Stimulated activated CD4-positive, alpha-beta T cell treated with anti-CD3 and anti-CD28 coated beads, Interleukin-15, amount 100 ng/mL, for 48 hours (primary cell): ENCODE measurements at places on chromosomes 11 and 22.
A peak's percentile ranks its signal among the peaks of the same experiment; 100 is the strongest.

GRCh38 chr22:47759909-47760308 is 997.5 kb downstream of the TBC1D22A start:
- no peak for DNase-seq

DNA sequence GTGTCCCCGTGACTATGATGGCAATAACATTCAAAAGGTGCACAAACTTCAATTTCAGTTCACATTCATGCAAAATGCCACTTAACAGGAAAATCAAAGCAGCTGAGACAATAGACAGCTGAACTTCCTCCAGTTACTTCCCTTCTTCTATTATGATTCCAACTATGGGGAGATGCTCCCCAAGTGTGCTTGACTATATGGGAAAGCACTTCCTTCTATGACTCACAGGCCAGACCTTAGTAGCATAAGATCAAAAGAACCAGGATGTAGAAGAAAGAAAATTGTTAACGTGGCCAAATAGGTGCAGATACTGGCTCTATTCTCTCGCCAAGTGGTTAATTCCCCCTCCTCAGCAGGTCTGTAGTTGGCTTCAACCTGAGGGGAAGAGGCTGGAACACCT is 7.8 kb upstream of the FAT3 start:
- DNase-seq = no peak

GRCh38 chr11:28338371-28338770 is 230.2 kb downstream of the METTL15 start:
- DNase-seq = no peak

GRCh38 chr22:44332946-44333345 is 20.2 kb upstream of the SHISAL1 start:
- no peak for DNase-seq

DNA sequence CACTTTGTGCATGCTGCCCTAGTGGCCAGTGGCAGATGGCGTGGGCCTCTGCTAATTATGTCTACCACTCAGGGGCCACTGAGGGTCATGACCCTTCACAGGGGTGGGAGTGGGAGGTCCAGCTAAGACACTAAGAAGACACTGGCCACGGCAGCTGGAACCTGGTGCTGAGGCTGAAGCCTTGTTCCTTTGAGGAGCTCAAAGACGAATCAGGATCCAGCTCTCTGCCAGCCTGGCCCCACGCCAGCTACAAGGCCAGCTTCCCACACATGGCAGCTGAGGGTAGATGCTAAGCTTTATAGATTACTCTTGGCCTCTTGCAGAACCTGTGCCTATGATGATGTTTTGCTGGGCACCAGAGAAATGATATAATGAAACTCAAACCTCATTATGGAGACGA is 226.3 kb downstream of the DSCAML1 start:
- DNase-seq = no peak

DNA sequence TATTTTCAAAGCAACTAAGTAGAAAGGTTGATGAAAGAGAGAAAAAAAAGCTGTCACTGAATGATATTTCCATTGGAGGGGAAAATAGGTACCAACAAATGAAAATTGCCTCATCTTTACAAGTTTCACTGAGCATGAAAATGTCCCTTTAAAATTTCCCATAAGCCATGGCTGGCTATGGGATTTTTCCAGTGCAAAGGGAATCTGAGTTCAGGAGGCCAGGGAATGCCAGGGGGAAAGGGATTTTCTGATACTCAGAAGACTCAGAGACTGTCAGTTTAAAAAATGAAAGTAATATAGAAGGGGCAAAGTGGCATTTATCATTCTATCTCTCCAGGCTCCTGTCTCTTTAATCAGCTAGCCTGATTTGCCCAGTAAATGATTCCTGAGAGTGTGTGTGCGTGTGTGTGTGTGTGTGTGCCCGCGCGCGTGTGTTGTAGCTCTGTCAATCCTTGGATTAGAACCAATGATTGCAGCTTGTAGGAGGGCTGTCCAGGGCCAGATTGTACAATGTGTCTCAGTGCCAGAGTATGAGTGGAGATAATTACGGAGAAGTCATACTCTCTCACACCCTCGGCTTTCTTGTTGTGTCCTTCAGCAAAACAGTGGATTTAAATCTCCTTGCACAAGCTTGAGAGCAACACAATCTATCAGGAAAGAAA is at the start of gene NTM:
NTM (plus strand) TSS at position 526 of the 662 bp plus-strand sequence.
- DNase-seq = no peak

- no peak for DNase-seq
These were observed 135.6 kb downstream of the RAB38 start for GRCh38 chr11:88039476-88040147.

GRCh38 chr22:47713941-47714340 is 951.5 kb downstream of the TBC1D22A start:
- no peak for DNase-seq

DNA sequence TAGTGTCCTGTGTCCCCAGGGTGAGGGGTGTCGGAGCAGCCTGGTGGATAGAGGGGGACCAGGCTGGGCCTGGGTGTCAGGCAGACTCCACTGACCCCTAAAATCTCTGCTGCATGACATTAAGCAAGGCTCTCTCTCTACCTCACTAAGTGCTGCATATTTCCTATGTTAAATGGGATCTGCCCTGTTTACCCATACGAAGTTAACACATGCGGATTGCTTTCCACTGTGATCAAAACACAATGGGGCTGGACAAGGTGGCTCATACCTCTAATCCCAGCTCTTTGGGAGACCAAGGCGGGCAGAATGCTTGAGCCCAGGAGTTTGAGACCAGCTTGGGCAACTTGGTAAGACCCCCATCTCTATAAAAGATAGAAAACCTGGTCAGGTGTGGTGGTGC is 426.2 kb downstream of the MIAT start:
- no peak for DNase-seq

DNA sequence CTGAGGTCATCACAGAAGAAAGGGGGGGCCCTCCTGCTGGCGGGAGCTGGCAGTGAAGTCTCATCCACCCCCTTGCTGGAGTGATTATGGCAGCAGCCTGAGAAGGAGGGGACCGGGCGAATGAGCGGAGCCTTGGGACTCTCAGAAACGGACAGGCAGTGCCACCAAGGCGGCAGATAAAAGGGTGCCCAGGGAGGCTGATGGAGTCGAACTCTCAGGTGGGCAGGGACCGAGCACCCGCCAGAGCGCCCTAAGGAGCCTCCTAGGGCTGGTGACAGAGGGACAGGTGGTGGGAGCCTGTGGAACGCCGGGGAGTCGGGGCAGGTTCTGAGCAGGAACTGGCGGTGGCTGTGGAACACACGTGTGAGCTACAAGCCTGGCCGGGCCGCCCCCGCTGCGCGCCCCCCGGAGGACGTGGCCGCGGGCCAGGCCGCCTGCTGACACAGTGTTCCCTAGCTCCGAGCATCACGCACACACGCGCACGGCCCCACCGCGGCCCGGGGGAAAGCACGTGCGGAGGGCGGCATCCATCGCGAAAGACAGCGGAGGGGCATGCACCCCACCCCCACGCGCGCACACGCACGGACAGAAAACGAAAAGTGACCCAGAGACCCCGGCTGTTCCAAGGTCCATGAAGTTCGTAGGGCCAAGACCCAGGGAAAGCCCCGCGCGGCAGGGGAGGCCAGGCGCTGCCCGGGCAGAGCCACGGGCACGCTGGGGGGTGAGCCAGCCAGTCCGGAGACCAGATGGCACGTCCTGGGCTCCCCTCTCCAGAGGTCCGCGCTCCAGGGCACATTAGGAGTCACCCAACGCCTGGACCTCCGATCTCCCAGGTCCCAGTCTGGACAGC is 1.0 kb downstream of the VWCE start:
- peak; percentile 22 for DNase-seq

DNA sequence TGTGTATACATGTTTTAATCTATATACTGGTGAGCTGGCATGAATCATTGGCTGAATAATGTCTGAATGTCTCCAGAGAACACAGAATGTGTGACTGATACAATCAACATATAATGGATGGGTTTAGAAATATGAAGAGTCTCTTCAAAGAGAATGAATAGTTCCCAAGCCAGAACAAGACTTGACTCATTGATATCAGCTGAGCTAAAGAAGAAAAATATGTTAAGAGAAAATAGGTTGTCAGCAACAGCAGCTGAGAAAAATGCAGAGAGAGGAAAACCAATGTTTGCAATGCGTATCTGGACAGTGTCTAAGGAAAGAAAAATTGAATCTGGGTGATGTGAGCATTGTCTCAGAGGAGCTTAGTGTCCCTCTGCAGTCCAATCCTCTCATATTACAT is 1281.8 kb upstream of the TENM4 start:
- DNase-seq = no peak

- DNase-seq = no peak
These were observed 268.9 kb downstream of the LRRC4C start for GRCh38 chr11:41190437-41191082.

- no peak for DNase-seq
These were observed 22.6 kb upstream of the OR56B1 start for GRCh38 chr11:5713695-5714094.

DNA sequence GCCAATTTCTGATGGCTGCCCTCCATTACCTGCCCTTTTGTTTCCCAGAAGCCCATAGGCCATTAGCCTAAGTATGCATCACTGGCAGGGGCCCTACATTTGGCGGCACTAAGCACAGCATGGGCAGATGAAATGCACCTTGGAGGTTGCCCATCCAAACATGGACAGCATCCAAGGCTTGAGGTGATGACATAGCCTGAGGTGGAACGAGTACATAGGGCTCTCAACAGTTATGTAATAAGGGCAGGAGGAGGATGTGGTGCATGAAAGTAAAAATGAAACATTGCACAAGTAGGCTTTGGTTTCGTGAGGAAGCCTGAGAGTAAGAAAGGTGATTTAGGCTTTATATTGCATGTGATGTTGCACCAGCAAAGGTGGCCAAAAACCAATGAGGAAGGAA is 148.1 kb downstream of the FAM76B start:
- no peak for DNase-seq

GRCh38 chr11:43508511-43508918 is 149.8 kb downstream of the TTC17 start:
- no peak for DNase-seq

- no peak for DNase-seq
These were observed 724.3 kb downstream of the TBC1D22A start for GRCh38 chr22:47486569-47487312.

DNA sequence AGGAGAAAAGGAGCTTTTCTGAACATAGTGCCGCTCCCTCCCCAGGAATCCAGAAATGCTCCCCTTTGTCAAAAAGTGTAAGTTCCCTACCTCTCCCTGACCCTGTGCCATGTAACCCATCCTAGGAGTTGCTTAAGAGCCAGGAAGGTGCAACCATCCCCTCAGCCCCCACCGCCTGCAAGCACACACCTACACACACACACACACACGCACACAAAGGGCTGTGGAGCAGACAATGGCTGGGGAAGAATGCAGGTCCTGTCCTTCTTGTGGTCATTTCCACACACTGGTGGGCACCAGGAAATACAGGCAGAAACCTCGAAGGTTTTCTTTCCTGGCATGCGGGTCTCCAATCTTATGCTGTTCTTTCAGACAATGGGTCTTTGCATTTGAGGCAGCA is 1.2 kb downstream of the P2RX3 start:
- no peak for DNase-seq

DNA sequence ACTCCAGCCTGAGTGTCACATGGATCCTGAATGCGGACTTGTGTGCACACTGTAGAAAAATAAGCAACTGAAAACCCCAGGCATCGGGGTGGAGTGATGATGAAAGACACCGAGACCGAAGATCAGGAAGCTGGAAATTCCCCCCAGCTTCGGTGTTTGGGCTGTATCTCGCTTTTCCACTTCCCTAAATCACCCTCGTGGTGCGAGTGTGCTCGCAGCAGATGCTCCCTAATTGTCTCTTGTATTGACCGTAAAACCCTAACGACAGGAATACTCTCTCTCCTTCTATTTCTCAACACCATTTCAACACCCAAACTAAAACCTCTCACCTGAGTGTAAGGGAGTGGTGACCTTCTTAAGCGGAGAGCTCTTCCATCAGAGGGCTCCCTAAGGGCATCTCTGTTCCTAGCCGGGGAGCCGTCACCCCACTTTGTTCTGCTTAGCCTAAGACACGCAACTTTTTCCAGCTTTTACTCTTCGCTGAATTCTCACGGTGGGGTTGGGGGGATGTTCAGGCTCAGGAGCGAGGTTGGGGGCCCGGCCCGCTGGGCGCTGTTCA is 635 bp upstream of the GRK3 start:
- DNase-seq = no peak

DNA sequence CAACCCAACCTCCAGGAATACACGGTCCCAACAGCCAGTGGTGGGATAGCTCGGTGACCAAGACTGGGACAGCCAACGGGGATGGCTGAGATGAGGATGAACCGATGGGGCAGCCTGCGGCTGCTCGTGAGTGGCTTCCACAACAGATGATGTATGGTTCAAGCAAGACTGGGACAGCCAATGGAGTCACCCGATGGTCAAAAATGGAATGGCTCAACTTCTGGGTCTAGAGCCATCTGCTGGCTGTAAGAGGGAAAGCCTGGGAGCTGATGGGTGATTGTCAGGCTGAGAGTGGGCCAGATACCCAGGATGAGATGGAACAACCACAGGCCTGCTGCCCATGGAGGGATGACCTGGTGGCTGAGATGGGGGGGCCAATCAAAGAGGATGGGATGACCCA is 35.5 kb downstream of the SYT7 start:
- no peak for DNase-seq

- DNase-seq = no peak
These were observed 56.4 kb downstream of the SGSM3 start for GRCh38 chr22:40426594-40427333.

DNA sequence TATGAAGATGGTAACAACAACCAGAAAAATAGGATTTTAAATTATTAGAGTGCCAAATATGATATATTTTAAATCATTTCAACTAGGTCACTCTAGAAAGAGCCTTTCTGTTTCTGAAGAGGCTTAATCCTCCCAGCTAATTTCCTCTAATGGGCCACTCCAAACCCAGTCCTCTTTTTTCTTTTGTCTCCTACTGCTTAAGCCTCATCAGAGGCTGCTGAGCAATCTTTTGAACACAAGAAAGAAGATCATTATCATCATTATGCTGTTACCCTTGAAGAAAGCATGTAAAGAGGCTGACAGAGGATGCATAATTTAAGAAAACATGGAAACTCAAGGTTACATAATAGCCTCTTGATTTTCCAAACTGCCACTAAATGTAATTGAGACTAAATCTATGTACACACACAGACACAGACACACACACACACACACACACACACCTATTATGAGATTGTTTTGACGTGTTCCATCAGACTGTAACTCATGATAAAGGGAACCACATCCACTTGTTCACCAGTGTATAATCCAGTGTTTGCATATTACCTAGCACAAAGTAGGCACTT is 519.6 kb downstream of the METTL15 start:
- DNase-seq = no peak

GRCh38 chr11:64249038-64249437 is 2.3 kb upstream of the PLCB3 start:
- no peak for DNase-seq

- no peak for DNase-seq
These were observed 623 bp downstream of the NDUFS8 start for GRCh38 chr11:68031144-68031464.

DNA sequence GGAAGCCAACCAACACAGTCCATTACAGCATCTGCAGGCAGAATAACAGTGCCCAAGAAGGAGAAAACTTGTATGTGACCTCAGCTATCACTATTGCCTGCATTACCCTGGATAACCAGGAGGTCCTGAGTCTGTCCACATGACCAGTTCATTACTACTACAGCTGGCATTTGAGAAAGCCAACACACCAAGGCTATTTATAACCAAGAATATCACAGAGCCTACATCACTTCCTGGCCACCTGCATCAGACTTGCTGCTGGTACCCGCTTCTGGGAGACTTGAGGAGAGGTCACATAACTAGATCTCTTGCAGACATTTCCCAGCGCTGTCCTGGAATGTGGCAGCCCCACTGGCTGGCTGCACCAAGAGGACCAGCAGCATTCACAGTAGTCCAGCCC is 11.1 kb upstream of the OR56B4 start:
- DNase-seq = no peak

GRCh38 chr11:8605971-8606563 is 12.0 kb upstream of the STK33 start:
- DNase-seq = no peak
